ENCODE measurements at places on chromosomes 3 and 15. TPM values are rescaled to one million over a fixed set of nuclear protein-coding genes. Genes with fewer than 3 reads are reported as not detected.

GRCh38 chr3:155326901-155327300 lies 33.4 kb upstream of the STRIT1 start:
- no peak for DNase-seq
- H3K4me1 ChIP-seq = peaks cover 2% of the 10 kb centered on the region
- no peak overlapping the region for H3K4me3 ChIP-seq
- peaks cover 9% of the 10 kb centered on the region for H3K27me3 ChIP-seq
- H3K27ac ChIP-seq = no peak overlapping the region
- no peaks in the 10 kb centered on the region for H3K36me3 ChIP-seq

SCN11A gene
- total RNA-seq = 0.08 TPM

DNA sequence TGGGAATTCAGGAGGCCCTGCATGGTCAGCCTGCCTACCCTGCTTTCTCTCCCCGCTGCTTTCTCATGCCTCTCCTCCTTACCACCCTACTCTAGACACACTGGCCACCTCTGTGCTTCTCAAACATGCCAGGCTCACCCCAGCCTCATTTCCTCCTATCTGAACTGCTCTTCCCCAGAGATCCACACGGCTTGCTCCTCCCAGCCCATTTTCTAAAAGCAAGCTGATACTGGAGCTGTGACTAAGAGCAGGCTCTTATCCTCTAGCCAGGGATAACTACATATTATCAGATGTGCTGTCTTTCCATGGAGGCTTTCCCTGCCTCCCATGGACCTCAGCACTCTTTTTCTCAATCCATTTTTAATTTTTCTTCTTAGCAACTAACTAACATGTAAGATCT lies 85.9 kb downstream of the BOC start:
- H3K27ac ChIP-seq = no peak overlapping the region
- H3K36me3 ChIP-seq = peaks cover 2% of the 10 kb centered on the region
- no peak overlapping the region for H3K4me3 ChIP-seq
- H3K27me3 ChIP-seq = no peaks in the 10 kb centered on the region
- no peaks in the 10 kb centered on the region for H3K4me1 ChIP-seq
- DNase-seq = no peak

DNA sequence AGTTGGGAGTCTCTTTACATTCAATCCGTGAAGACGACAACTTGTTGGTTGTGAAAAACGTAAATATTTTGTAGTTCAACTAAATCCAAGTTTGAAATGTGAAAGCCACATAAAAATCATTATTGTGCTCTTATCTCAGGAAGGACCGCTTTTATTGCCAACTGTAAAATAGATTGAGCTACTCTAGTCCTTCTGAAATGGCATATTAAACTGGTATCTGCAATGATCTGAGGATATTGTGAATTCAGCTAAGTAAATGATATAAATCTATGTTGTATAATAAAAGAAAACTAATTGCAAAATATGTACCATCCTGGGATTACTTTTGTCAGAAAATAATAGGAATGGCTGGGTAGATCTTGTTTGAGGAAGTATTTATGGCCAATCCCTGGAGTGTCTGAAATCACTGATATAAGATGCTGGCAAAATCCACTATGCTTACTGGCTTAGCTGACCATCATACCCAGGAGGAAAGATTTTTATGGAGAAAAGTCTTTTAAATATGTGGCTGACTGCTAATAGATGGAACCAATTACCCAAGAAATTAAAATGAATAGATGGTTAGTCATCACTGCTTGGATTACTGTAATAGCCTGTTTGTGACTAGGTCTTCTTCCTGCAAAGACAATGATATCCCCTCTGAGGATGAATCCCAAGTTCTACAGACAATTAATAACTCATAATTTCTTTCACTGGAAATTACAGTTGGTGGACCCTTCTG lies 191.8 kb downstream of the SEMA6D start:
- peaks cover 3% of the 10 kb centered on the region for H3K27me3 ChIP-seq
- no peaks in the 10 kb centered on the region for H3K4me1 ChIP-seq
- H3K27ac ChIP-seq = no peak overlapping the region
- no peak for DNase-seq
- no peaks in the 10 kb centered on the region for H3K36me3 ChIP-seq

KCNMB3 gene
- 1.9 TPM for total RNA-seq

GRCh38 chr3:124207873-124208485 lies 216.1 kb upstream of the ROPN1 start:
- no peak for DNase-seq
- no peaks in the 10 kb centered on the region for H3K36me3 ChIP-seq
- peaks cover 13% of the 10 kb centered on the region for H3K27me3 ChIP-seq
- no peak overlapping the region for H3K27ac ChIP-seq
- no peak overlapping the region for H3K4me3 ChIP-seq
- no peaks in the 10 kb centered on the region for H3K4me1 ChIP-seq

EFCAB12 gene
- 1.2 TPM for total RNA-seq

WDR93 gene
- not detected for total RNA-seq

- peaks cover 53% of the 10 kb centered on the region for H3K4me1 ChIP-seq
- H3K27ac ChIP-seq = peak overlapping the region; percentile 93
- DNase-seq = no peak
- no peaks in the 10 kb centered on the region for H3K27me3 ChIP-seq
- peaks cover 5% of the 10 kb centered on the region for H3K36me3 ChIP-seq
These were observed 7.4 kb downstream of the PDE8A start for GRCh38 chr15:84988909-84989644.

- no peak for DNase-seq
- H3K4me1 ChIP-seq = no peaks in the 10 kb centered on the region
- no peak overlapping the region for H3K27ac ChIP-seq
- no peaks in the 10 kb centered on the region for H3K36me3 ChIP-seq
- peaks cover 12% of the 10 kb centered on the region for H3K27me3 ChIP-seq
These were observed 62.7 kb upstream of the MFGE8 start for GRCh38 chr15:88975891-88976290.

DNA sequence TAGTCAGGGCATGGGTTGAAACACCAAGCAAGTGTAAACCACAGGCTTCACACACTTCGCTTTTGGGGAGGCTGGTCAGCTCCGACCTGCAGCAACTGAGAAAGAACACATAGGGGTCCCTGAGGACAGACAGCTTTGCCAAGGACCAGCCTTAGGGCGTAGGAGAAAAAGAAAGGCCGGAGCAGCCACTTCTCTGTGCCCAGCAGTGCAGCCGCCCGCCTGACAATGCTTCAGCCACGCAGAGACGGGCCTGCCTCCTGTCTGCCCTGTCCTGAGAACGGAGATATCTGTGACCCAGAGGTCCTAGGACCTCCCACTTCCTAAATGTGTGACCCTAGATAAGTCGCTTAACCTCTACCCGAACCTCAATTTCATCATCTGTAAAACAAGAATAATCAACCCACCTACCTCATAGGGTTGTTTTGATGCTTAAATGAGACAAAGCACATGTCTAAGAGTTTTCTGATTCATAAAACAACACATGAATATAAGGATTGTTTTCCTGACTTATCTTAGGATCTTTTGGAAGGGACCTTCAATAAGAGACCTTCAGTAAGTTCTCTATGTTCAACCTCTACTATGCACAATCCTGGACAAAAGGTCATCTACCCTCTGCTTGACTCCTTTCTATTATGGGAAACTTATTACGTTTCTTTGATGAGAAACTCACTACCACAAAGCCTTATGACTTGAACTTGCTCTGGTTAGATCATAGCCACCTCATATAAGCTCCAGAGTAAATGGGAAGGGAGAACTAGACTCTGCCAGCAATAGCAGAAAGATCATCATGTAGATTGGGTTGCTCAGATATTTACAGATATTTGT lies 32.9 kb upstream of the RFTN1 start:
- H3K27ac ChIP-seq = no peak overlapping the region
- H3K4me3 ChIP-seq = no peak overlapping the region
- peaks cover 1% of the 10 kb centered on the region for H3K36me3 ChIP-seq
- H3K4me1 ChIP-seq = peaks cover 16% of the 10 kb centered on the region
- H3K27me3 ChIP-seq = peaks cover 7% of the 10 kb centered on the region

GRCh38 chr3:42668793-42669217 lies 15.3 kb downstream of the ZBTB47 start:
- H3K4me1 ChIP-seq = no peaks in the 10 kb centered on the region
- H3K36me3 ChIP-seq = no peaks in the 10 kb centered on the region
